AML-193 (cell line): ENCODE measurements at places on chromosomes 4 and X.

- DNase-seq, result no peak
These were observed 2.8 kb downstream of the EGF start for GRCh38 chr4:109915385-109916026.

- no peak for DNase-seq
These were observed 14.4 kb upstream of the ATOH1 start for GRCh38 chr4:93814141-93814540.

DNA sequence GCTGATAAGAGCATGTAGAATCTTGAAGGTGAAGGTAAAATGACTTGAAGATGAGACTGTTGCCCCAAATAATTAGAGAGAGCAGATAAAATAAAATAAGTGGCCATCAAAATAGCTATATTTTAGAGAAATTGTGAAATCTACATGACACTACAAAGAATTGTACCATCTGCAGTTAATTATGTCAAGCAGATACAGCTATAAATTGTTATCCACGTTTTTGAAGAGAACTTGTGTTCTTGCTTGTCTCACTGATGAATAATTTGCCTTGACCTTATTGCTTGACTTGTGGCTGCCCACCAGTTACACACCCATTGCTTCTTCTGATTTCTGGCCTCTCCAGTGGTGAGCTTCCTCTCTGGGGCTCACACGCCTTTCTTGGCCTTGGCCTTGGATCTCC lies 75.8 kb upstream of the TNIP3 start:
- no peak for DNase-seq

DNA sequence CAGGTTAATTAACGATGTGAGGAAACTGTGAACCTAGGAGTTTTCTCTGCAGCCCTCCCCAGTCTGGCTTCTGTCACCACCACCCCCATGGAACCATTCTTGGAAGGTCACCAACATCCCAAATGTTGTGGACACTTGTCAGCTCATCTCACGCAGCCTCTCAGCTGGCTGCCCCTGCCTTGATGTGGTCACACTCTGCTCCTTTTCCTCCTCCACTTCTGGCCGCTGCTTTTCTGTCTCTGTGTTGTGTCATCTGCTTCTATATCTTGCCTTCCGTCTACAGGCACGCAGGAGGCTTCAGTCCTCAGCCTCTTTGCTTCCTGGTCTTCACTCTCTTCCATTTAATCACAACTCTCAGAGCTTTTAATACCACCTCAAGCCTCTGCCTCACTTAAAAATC lies 371.5 kb upstream of the SLIT2 start:
- DNase-seq, result no peak

- no peak for DNase-seq
These were observed 22.0 kb downstream of the ELF2 start for GRCh38 chr4:139154952-139155557.

DNA sequence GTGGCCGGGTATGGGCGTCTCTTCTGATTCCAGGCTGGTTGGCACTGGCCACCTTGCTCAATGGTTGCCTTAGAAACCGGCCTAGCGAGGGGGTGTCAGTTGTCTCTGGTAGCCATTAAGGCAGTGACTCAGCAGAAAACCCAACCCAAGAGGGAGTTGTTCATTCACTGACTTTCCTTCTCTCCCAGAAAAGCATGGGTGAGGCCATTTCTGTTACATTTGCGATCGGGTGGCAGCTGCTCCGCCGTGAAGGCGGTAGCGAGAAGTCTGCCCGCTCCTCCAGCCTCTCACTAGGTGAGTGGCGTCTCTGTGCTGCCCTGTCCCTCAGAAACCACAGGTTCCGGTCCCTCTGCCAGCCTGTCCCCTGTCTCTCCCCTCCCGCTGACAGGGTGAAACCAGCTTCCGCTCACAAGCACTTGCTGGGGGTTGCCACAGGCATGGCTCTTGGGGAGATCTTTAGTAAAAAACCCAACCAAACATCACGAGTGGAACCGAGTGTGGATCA lies 17.4 kb downstream of the IRAK1 start:
- peak; percentile 78 for DNase-seq

DNA sequence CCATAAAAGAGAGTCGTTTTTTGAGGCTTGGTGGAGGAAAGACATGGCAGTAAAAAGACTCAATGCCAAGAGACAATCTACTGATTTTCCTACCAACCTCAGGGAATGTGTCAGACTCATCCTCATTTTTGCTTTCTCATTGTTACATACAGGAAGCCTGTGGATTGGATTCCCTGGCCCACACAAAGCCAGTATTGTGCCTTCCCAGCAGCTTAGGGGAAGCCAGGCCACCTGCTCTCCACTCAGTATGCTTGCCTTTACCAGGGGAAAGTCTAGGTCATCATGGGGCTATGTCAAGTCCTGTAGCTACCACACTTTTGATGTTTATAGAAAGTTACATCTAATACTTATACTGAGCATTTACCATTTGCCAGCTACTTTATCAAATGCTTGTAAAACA lies 11.0 kb downstream of the BMX start:
- DNase-seq, result no peak

DNA sequence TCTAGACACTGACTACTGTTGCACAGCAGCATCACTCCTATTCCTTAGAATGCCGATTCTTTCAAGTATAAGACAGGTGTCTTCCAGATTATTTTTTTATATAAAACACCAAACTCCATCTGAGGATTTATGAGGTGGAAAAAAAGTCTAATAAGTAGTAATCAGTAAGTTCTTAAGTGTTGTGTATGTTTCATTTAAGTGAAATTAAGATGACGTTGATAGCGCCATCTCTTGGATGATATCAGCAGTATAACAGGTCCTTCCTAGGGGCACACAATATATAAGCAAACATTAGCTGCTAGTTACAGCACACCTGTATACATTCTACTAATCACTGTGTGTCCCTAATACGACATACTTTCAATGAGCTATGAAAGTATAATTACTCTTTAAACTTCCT lies 99.6 kb upstream of the STS start:
- DNase-seq, result no peak

DNA sequence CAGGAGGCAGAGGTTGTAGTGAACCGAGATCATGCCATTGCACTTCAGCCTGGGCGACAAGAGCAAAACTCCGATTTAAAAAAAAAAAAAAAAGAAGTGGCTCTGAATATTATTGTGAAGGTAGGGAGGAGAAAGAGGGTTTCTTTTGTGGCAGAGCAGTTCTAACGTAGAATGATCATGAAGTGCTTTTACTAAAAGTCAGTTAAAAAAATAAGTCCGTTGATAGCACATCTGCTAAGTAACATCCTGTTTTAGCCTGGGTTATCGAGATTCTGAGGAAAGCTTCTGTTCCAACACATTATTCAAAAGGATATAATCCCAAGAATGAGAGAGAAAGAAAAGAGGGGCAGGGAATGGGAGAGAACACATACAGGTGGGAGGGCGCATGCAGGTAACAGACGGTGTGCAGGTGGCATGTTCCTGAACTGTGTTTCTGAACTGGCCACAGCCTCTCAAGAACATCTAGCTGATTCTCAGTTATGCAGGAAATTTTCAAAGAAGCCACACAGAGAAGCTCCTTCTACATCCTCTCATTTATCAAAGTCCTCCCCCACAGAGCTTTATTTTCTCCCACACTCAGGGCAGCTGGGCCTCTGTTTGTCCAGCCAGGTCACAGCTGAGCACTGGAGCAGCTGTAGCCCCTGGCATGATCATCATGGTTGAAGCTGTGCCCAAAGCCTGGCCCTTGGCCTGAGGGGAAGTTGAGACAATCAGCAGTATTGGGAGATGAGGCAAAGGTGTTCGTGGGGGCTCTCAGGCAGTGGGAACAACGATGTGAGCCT lies 342.3 kb downstream of the ZNF674 start:
- no peak for DNase-seq

DNA sequence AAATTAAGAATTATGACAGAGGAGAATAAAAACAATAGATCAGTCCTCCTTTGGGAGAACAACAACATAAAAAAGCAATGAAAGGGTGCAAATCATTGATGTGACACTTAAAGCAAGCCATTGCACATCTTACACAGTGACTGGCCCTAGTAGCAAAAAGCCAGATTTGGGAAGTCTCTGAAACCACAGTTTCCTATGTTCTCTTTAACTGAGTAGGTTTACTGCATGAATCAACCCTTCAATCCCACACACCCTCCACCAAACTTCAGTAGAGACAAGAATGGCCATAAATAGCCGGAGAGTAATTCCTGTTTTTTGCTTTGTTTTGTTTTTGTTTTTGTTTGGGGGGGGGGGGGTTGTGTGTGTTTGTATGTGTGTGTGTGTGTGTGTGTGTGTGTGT lies 180.8 kb downstream of the VEGFC start:
- DNase-seq, result no peak

DNA sequence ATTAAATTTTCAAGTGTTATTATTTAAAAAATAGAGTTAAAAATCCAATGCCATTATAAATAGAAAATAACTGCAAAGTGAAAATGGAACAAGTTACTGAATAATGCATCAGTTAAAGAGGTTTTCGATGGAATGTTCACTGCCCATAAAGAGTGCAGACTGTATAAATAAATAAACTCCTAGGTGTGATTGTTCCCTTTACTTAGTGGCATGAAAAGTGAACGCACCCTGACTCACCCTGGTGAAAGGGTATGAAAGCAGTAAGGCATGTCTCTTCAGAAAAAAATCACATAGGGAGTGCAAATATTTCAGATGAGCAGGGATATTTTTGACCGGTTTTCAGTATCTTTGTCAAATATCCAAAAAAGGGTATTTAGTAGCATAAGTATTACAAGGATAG lies 387.8 kb downstream of the DCAF12L2 start:
- DNase-seq, result no peak
